CD4-positive, alpha-beta T cell (primary cell): ENCODE measurements at places on chromosomes 3 and 15.

DNA sequence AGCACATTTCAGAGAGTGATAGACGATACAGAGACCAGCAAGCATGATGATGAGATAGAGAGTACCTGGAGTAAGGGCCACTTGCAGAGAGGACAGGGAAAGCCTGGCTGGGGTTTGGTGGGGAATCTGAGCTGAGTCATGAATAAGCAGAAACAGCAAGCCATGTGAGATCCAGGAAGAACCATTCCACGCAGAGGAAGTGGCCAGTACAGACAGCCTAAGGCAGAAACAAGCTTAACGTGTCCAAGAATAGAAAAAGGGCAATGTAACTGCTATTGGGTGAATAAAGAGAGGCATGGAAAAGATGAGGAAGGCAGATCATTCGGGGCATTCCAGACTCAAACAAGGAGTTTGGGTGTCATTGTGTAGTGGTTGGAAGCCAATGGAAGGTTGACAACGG is 816.3 kb upstream of the CFAP20DC start:
- DNase-seq = no peak

DNA sequence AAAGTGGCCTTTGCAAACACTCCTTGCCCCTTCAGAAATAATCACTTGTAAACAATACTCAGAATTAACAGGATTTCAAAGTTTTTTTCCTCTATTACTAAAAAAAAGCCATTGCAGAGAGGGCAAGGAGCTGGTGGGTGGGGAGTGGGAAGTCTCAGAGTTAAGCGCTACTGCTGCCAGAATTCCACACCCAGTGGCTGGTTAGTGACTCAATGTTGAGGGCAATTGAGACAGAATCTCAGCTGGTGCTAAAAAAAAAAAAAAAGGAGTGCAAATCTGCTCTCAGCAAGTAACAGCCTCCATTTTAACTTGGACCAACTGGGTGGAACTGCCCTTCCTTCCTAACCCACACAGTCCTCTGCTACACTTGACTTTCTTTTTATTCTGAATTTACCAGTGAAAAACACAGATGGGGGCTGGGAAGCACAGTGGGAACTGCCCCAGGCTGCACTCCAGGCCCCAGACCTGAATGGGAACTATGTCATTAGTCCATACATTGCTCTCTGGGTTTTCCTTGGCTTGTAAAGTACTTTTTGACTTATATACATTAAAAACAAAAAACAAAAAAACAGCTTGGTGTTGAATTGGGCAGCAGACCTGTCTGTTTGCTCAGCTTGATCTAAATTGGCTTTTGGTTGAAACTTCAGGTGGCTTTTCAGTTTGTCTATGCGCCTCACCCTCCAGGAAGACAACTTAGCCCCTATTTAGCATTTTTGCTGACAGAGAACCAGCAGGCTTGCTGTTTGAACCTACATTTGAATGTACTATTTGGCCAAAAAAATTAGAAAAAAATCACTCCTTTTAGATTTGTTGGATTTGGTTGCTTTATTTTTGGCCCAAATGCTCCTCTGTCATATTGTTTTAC is 357.8 kb upstream of the TBL1XR1 start:
- DNase-seq = no peak

- DNase-seq = no peak
Observed at GRCh38 chr3:15465876-15466585, 38.6 kb downstream of the EAF1 start.

DNA sequence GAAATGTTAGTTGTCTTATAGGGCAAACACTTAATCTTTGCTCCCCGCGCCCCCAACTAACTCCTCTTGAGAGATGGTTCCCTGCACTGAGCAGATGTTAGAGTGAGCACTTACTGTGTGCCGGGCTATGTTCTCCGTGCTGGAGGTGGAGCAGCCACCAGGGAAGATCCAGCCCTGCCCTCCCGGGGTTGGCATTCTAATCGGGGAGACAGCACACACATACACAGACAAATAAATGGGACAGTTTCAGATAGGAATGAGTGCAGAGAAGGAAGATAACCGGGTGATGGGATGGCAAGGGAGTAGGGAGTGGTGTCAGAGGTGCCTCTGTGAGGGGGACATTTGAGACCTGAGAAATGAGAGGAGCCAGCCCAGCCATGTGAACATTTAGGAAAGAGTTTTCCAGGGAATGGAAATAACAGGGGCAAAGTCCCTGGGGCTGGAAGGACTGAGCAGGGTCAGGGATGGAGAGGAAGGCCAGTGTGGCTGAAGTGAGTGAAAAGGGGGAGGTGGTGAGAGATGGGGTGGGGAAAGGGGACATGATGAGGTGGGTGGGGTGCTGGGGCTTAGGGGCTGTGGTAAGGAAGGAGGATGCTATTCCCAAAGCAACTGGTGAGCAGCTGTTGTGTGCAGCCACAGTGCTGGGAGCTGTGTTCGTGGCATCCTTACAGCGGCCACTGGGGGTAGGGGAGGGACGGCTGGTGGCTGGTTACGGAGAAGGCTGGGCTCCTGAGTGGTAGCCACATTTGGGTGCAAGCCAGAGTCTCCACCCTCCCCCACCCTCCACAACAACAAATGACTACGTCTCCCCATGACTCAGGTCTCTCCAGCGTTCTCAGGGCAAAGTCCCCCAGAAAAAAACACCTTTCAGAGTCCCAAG is 15.4 kb upstream of the FGD5 start:
- DNase-seq = no peak

DNA sequence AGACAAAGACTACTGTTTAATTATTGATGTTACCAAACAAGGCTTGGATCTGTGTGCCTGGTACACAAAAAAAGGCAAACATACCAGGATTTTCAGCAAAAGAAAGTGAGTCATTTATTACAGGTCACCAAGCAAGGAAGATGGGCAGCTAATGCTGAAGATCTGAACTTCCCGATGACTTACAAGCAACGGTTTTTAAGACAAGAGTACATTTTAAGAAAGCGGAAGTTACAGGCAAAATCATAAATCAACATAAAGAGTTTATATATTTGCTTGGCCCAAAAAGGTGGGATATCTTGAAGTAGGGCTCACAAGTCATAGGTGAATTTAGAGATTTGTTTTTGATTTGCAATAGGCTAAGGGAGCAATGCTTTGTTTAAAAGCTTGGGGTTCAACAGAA is 125.4 kb upstream of the SPATA16 start:
- DNase-seq = no peak

DNA sequence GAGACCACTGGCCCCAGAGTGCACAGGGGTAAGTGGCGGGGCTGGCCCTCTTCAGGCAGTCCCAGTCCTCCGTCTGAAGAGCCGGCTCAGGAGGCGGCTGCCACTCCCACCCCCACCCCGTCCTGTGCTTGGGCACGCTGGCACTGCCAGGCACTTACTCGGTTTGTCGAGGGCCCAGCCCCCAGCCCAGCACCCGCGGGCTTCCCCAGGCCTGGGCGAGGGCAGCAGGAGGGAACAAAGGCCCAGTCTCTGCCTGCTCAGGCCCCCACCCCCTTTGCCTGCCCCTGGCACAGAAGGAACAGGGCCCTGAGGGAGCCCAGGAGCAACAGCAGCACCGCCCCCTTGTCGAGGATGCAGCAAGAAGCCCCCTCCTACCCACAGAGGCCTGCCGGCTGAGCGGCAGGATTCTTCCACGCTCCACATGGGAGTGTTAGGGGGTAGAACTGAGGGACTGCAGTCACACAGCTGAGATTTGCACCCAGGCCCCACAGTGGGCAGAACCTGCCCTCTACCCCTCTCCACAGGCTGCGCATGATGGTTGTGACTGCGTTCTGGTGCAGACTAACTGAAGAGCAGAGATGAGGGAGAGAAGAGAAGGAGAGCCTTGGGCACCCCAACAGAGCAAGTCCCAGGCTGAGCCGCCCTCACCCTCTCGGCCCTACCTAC is 8.9 kb downstream of the DUSP7 start:
- no peak for DNase-seq

GRCh38 chr3:86788371-86788770 is 202.6 kb downstream of the VGLL3 start:
- no peak for DNase-seq

- no peak for DNase-seq
Observed at GRCh38 chr3:178826435-178827123, 245.0 kb downstream of the ZMAT3 start.

DNA sequence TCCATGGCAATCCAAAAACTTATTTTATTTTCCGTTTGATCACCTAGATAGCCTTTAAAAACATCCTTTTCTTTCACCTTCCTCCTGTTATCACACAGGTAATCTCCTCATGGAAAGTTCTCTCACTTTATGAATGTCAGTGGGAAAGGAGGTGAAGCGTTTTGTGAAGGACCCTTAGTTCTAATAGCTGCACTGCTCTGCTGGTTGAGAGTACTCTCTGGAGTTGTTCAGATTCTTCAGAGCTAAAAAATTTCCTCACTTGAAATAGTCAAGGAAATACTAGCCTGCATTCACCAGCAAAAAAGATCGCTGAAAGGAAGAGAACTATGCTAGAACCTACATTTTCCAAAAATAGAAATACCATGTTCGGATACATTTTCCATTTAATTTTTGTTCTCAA is 934.9 kb downstream of the VGLL3 start:
- DNase-seq = no peak

DNA sequence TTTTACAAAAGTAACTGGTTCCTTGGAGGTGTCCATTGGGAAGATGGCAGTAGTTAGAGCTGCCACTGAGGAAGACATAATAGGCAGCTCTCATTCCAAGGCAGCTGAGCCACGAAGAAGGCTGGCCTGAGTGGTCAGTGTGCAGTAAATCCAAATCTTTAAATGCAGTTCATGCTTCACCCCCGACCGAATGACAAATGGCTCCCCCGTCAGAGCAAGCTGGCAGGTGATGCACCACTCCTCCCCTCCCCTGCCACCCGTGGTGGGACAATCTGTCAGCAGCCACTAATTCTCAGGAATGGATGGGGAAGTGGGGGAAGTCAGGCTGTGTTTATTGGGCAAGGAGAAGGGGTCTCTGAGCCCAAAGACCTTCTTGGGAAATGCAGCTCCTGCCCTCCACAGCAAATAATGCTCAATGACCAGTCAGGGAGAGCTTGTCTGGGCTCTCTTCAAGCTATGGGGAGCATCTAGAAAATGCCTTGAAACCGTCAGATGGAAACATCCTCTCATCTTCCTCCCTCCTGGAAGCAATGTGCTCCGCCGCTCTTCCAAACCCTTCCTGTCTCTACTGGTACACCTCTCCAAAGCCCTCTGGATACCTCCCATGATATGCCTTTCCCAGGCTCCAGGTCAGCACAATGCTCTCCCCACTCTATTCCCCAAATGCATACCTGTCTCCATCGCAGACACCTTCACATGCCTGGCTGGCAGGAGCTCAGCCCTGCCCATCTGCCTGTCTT is 65.4 kb downstream of the LIPC start:
- DNase-seq = no peak

DNA sequence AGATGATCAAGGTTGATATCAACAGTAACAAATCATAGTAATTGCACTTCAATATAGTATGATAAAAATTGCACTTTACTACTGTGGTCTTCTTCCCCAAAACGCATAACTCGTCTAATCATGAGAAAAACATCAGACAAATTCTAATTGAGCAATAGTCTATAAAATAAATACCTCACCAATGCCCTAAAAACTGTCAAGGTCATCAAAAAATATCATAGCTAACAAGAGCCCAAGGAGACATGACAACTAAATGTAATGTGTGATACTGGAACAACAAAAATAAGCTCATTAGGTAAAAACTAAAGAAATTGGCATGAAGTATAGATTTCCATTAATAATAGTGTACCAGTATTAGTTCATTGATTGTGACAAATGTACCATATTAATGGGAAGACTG is 85.6 kb upstream of the LRRC3B start:
- no peak for DNase-seq

- no peak for DNase-seq
Observed at GRCh38 chr15:90001062-90001682, at the start of gene ZNF710. TSS of gene ZNF710 (plus strand) at chr15:90001324. CDS start at chr15:90067138, 65,814 bp downstream.

DNA sequence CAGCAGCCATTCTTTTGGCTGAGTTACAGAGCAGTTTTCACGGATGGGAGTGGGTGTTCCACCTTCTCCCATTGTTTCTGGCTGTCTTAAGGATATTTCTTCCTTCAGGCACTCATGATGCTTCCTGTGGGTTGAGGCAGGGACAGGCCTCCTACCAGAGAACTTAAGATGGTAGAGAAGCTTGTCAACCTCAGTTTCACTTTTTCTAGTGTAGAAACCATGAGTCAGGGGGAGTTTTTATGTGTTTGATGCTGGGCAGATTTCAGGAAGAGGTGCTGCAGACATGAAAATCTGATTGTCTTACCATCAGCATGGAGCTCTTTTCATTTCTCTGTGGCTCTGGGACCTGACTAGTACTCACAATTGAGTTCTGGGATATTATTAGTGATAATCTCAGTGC is 48.7 kb upstream of the VEPH1 start:
- DNase-seq = no peak

- no peak for DNase-seq
Observed at GRCh38 chr15:64865998-64866520, 24.3 kb downstream of the PLEKHO2 start.

DNA sequence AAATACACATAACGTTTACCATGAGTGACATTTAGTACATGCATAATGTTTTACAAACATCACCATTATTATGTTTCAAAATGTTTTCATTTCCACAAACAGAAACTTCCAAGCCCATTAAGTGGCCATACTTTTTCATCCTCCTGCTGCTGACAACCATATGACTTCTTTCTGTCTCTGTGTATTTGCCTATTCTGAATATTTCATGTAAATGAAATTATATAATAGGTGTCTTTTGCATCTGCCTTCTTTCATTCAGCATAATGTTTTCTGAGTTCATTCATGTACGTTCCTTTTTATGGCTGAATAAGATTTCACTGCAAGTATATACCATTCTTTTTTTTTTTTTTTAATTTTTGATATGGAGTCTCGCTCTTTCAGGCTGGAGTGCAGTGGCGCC is 209.0 kb downstream of the DOCK3 start:
- DNase-seq = no peak

DNA sequence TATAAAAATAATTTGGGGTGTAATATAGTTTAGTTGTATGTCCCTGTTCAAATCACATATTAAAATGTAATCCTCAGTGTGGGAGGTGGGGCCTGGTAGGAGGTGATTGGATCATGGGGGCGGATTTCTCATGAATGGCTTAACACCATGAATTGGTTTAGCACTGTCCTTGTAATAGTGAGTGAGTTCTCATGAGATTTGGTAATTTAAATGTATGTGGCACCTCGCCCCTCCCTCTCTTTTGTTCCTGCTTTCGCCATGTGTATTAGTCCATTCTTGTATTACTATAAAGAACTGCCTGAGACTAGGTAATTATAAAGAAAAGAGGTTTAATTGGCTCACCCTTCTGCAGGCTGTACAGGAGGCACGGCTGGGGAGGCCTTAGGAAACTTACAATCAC is 83.9 kb downstream of the ANXA2 start:
- no peak for DNase-seq

DNA sequence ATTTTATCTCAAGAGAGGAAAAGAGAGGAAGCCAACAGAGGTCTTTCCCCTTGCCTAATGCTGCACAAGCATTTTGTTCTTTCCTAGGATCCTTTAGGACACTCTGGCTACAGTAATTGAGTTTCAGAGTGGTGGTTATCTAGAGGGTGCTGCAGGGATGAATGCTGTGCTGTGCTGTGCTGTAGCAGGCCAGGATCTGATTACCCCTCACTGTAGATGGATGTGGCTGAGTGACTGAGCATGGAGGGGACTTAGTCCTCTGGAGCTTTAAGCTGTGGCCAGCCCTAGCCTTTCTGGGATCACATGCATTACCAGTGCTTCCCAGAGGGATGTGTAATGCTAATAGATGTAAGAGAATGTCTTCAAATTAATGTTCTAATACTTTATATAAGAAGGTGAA is 94.8 kb downstream of the SLC9A9 start:
- DNase-seq = no peak
